ENCODE measurements at places on chromosomes 5 and 9. TPM values are rescaled to one million over a fixed set of nuclear protein-coding genes. Genes with fewer than 3 reads are reported as not detected.

- DNase-seq, result peak; percentile 72
Observed at GRCh38 chr5:56200971-56201666, 32.0 kb downstream of the ANKRD55 start.

DNA sequence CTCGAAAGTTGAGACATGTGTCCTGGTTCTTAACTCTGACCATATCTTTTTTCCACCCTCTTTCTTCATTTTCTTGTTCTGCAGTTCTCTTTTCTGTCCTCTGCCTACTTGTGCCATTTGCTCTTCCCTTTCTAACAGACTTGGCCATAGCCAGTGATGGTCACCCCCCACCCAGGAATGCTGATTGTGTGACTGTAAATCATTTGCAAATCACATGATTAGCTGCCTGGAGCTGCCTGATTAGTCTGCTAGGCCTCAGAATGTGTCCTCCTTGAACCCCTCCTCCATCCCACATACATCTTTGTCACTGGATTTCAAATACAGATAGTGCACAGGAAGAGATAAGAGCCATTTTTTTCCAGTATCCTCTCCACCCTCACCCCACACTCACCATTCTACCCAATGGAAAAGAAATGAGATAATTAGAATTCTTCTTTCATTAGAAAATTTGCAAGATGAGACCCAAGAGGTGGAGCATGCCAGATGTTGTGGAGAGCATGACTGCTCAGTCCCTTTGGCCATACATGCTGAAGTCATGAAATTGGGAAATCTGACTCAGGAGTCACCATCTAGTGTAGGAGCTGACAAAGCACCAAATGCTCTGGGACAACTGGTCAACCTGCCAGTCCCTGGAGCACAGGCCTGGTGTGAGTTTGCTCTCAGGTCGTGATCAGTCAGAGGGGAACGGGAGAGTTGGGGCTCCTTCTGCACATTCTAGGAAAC lies 538.2 kb downstream of the CCDC171 start:
- DNase-seq, result no peak

DNA sequence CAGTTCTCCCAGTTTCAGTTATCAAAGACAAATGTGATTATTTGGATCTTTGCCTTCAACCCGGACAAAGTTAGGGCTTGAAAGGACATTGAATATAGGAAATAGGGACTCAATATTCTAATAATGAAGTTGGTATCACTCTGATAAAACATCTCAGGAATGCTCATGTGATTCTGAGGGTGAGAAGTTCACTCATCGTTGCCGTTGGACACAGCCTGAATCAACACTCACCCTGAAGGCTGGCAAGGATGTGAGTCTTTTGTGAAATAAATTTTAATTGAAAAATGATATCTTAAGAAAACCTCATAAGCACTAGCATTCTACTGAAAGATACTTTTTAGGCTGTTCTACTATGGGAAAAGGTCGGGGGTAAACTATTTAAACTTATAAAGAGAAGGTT lies 44.8 kb upstream of the C9orf72 start:
- no peak for DNase-seq

DNA sequence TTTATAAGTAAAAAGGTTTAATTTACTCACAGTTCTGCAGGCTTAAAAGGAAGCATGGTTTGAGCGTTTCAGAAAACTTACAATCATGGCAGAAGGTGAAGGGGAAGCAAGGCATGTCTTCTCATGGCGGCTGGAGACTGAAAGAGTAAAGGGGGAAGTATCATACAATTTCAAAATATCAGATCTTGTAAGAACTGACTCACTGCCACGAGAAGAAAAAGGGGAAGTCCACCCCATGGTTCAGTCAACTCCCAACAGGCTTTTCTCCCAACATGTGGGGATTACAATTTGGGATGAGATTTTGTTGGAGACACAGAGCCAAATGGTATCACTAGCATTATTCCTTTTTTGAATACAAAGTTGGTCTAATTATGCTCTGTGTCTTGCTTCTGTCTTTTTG lies 627.9 kb upstream of the ST8SIA4 start:
- no peak for DNase-seq

DNA sequence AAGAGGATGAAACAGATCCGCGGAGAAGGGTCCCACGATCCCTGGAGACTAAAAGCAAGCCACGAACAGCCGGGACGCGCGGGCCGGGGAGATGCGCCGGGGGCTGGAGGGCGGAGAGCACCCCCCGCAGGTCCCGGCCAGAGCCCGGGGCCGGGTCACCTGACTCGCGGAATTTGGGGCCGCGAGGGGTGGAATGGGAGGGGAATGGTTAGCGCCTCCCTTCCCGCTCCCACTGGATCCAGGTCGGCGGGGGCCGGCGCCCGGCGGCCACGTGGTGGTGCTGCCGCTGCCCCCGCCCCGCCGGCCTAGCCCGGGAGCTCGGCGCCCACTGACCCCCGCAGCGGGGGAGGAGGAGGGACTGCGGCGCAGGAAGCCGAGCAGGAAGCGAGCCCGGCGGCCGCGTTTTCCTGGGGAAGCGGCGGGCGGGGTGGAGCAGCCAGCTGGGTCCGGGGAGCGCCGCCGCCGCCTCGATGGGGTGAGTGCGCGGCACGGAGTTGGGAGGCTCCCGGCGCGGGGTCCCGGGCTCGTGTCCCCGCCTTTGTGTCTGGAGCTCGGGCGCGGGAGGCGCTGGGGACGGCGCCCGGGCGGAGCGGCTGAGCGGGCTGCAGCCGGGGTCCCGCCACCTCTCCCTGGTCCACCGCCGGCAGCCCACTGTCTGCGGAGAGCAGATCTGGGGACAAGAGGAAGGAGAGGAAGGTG lies at the start of gene RAI14:
RAI14 (plus strand) TSS at position 328 of the 699 bp plus-strand sequence. CDS start 30,592 bp downstream, outside the sequence.
- peak; percentile 81 for DNase-seq

GRCh38 chr5:59126708-59127573 lies 544.1 kb downstream of the RAB3C start:
- DNase-seq, result peak; percentile 87

DNA sequence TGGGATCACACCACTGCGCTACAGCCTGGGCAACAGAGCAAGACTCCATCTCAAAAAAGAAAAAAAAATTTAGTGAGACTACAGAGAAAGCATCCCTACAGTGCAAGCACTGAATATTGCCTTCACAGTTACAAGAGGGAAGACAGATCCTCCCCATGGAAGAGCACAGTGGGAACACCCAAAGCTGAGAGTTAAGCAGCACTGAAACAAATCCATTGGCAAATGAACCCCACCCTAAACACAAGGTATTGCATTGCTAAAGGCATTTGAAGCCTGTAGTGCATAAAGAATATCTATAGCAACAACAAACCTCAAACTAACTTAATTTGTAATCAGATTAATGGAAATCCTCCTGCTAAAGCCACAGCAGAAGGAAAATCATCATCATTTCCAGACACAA lies 27.1 kb downstream of the HTR1A start:
- no peak for DNase-seq

GRCh38 chr5:149826574-149826973 lies 96.5 kb downstream of the PPARGC1B start:
- DNase-seq, result no peak

- no peak for DNase-seq
Observed at GRCh38 chr5:43997647-43998272, 391.5 kb downstream of the FGF10 start.

DNA sequence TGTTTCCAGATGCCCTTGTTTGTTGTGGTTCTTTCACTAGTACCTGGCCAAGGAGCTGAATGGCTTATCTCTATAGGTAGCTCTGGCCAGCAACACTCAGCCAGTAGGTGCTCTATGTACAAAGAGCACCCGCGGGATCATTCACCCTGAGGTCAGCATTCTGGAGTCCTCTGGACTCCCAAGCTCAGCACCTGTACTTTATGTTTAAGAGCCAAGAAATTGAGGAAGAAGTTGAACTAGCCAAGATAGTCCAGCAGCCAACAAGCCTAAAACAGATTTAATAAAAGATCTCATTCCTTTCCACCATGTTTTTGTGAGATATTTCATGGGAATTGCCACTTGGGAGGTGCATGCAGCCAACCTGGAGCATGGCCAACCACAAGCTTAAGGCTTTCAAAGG lies 242.6 kb upstream of the PAPPA start:
- DNase-seq, result no peak

DNA sequence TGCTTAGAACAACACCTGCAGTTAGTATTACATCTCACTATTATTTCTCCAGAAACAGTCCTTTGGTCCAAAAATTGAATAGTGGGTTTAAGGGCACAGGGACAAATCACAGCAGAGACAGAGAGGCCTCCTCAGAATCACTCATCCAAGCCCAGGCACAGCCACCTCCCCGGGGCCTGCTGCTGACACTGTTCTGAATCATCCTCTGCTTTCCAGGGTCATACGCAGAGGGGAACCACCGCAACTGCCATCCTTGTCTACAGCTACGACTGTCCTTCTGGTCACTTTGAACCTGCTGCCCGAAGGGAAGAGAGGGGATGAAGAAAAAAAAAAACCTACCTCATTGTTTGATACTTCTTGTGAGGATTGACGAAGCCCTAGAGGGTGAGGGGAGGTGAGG lies 35.3 kb upstream of the MAN2A1 start:
- no peak for DNase-seq

- DNase-seq, result no peak
Observed at GRCh38 chr5:8525819-8526218, 656.9 kb downstream of the MTRR start.

GRCh38 chr5:115349001-115349817 lies 52.8 kb upstream of the CCDC112 start:
- DNase-seq, result peak; percentile 67

The NR2F1 gene
- polyA plus RNA-seq, result 6.3 TPM

The CEL gene
- polyA plus RNA-seq, result 0.87 TPM

The C9orf50 gene
- polyA plus RNA-seq, result not detected

The PCDHA1 gene
- polyA plus RNA-seq, result 0.18 TPM

The CMYA5 gene
- polyA plus RNA-seq, result 0.13 TPM

The KCNV2 gene
- not detected for polyA plus RNA-seq

The IPPK gene
- polyA plus RNA-seq, result 12.0 TPM

The ARL14EPL gene
- 0.12 TPM for polyA plus RNA-seq

The MRNIP gene
- 30.5 TPM for polyA plus RNA-seq

All from A549 (cell line).